ENCODE measurements at places on chromosomes 6 and 20.
A peak's percentile ranks its signal among the peaks of the same experiment; 100 is the strongest.

GRCh38 chr20:25453035-25453810 is 45.8 kb downstream of the GINS1 start:
- no peak for DNase-seq

DNA sequence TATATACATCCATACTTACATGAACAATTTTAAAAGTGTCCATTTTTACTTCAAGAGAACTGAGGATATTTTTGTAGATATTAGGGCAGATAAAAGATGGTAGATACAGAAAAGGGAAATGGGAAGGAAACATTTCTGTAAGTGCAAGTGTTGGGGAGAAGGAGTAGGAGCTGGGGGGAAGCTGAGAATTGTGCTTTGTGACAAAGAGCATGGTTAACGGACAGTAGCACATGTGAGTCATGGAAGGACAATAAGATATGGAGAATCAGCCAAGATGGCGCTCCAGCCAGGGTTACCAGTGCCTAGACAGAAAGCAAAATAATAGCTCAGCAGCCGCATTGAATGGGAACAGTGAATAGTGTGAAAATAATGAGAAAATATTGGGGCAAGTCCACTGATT is 12.7 kb upstream of the HLA-DRB1 start:
- no peak for DNase-seq

DNA sequence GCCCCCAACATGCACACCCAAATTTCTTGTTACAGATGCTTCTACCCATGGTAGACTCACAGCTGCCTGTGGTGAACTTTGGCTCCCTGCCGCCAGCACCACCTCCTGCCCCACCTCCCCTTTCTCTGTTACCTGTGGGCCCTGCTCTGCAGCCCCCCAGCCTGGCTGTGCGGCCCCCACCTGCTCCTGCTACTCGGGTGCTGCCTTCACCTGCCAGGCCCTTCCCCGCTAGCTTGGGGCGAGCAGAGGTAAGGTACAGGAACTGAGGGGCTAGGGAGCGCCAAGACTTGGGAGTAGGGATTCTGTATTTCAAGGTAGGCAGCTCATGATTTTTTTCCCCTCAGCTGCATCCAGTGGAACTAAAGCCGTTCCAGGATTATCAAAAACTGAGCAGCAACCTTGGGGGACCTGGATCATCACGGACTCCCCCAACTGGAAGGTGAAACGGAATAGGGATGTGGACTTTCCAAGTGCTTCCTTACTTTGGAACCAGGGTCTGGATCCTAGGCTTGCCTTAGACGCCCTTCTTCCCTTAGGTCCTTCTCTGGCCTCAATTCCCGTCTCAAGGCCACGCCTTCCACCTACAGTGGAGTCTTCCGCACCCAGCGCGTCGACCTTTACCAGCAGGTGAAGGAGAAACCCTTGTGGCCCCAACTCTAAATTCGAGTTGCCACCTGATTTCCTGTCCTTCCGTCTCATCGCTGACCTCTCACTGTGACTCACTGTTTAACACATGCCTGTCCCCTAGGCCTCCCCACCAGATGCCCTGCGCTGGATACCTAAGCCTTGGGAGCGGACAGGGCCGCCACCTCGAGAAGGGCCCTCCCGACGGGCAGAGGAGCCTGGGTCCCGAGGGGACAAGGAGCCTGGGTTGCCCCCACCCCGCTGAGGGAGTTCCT is 15.5 kb downstream of the BAG6 start:
- DNase-seq: no peak

GRCh38 chr6:161393839-161394364 is 120.0 kb upstream of the AGPAT4 start:
- peak; percentile 72 for DNase-seq

GRCh38 chr6:33192671-33193602 is 670 bp upstream of the COL11A2 start:
- peak; percentile 34 for DNase-seq

- DNase-seq: no peak
These were observed 81.1 kb downstream of the STMND1 start for GRCh38 chr6:17182961-17183360.

DNA sequence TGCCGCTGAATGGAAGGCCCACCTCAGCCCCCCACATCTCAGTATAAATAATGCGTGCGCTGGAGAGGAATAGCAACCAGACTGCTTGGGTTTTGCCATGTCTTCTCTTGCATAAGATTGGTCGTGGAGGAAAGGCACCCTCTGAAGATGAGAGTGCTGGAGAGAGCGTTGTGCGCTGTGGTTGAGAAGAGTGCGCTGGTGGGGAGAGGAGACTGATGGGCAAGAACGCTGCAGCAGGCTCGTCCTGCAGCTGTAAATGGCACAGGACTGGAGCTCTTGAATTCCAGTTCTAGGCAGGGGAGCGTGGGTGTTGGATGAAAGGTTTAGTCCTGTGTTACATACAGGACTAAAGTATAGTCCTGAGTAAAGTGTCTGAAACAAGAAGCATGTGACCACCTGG is 51.5 kb downstream of the RPRD1B start:
- no peak for DNase-seq

DNA sequence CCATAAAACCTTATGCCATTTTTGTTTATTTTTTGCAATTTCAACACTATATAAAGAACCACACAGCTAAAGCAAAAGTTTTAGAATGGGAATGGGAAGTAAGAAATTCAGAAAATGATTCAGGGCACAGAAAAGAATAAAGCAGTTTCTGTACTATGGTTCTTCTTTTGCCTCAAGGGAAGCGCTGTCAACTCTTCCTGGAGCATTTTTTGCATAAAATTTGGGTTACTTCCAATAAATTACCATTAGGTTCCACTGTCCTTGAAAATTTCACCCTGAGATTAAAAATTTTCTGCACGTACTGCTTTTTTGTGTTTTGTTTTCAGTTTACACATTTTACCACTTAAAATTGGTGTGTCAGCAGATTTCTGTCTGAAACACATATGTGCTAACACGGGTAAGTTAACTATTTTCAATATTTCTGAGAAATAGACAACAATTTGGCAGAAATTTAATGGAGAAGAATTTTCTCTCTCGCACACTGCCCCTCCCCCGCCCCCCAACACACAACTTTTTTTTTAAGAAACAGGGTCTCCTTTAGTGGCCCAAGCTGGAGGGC is 79.6 kb downstream of the ADAT2 start:
- no peak for DNase-seq

- peak; percentile 14 for DNase-seq
These were observed 29.4 kb downstream of the NCOA5 start for GRCh38 chr20:46060301-46060881.

Data from CD4-positive, alpha-beta T cell treated with Interleukin-12 subunit alpha and Interleukin-12 subunit beta, for 1 hour (primary cell).